Foreskin fibroblast (primary cell): ENCODE measurements at places on chromosomes 11 and 22.

DNA sequence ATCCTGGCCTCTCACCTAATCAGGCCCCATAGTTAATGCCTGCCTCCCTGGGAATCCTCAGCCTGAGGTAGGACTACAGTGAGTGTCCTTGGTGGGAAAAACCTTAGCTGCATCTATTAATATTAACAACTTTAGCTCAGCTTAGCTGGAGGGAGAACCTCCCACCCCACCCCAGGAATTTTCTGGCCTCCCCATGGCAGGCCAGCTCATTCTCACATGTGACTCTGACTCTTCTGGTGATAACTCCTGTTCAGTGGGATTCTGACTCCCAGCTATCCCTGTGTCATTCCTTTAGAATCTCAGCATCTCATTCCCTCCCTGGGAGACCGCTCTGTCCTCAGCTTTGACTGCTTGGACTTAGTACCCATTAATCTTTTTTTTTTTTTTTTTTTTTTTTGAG lies 14.5 kb downstream of the ART5 start:
- peak; percentile 72 for DNase-seq

GRCh38 chr22:49783036-49783746 lies 44.5 kb downstream of the BRD1 start:
- no peak for DNase-seq

DNA sequence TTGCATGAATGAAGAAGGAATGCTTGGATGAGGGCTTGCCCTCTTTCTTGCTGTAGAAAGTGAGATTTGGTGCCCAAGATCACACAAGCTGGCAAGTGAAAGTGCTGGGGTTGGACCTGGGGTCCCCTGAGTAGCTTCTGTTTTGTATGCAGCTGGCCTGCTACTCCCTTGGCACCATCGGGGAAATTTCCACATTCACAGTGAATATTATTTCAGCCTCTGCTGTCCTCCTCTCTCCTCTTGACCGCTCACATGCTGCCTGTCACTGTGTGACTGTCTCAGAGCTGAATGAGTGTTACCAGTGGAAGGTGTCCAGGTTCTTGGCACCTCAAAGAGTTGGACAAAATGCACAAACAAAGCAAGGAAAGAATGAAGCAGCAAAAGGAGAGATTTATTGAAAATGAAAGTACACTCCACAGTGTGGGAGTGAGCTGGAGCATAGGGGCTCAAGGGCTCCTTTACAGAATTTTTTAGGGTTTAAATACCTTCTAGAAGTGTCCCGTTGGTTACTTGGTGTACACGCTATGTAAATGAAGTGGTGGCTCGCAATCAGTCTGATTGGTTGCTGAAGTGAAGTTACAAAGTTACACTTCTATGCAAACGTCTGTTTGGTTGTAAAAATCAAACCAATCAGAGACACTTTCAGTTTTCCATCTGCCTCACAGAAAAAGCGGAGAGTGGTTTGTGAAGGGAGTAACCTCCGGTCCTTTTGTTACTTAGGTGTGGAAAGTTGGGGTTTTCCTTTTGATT lies 87.4 kb downstream of the DEPDC5 start:
- no peak for DNase-seq

DNA sequence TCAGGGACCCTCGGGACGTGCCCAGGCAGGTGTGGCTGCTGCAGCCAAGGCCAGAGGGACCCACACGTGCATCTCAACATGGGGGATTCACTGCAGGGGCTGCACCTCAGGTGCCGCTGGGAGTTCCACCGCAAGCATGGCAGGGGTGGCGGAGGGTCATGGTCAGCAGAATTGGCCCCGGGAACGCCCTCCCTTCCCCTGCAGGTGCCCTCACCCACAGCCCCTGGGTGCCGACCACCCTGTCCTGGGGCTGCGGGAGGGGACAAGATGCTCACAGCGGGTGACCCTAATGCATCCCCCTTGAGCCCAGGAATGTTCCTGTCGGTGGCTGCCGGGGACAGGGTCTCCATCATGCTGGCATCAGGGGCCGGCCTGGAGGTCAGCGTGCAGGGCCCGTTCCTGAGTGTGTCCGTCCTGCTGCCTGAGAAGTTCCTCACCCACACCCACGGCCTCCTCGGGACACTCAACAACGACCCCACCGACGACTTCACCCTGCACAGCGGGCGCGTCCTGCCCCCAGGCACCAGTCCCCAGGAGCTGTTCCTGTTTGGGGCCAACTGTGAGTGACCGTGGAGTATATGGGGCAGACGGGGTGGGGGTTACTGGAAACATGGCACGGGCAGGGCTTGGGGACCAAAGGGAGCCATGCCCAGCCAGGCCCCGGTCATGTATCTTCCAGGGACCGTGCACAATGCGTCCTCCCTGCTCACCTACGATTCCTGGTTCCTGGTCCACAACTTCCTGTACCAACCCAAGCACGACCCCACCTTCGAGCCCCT lies 5.8 kb downstream of the SUSD2 start:
- DNase-seq: no peak

- peak; percentile 79 for DNase-seq
Observed at GRCh38 chr11:2837096-2837601, 48.4 kb downstream of the CDKN1C start.

- no peak for DNase-seq
Observed at GRCh38 chr11:75810637-75811390, 4.2 kb upstream of the UVRAG start.

DNA sequence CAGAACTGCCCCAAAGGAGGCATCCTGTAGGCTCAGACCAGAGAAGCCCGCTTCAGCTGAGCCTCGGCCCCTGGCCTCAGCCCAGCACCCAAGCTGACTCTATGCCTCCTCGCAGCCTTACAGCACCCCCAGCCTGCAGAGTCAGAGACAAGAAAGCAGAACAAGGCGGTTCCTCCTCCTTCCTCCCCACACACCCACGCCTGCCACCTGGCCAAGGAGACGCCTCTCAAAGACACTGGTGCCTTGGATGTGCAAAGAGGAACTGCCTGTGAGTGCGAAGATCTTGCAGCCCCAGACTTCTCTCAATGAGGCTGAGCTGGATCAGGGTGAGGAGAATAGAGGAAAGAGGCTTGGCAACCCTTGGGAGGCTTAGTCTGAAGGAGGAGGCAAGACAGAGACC lies 60.2 kb downstream of the PDE2A start:
- no peak for DNase-seq

DNA sequence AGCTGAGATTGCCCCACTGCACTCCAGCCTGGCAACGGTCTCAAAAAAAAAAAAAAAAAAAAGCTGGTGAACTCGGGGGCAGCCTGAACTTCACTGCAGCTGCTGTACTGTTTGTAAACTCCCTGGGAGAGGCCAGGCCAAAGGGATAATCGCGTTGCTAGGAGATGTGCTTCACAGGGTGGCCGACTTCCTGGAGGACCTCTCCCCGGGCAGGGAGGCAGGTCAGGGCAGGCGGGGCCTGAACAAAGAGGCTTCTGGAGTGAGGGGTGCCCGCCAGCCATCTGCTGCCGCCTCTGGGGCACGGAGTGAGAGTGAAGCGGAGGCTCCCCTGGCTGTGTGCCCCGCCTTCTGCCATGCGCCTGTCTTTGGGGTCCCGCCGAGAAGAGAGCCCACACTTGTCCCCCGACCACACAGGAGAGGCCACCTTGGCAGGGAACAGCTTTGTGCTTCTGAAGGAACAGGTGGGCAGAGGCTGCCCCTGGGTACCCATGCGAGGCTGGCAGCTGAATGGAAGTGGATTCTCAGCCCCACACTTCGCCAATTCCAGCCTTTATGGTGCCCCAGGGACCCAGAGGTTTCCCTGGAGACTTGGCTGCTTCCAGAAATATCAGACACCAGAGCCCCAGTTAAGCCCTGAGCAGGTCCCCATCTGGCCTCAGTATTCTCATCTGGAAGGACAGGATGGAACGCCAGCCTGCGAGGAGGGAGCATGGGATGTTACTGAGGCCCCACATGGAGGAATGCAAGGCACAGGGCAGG lies 29.6 kb downstream of the TMEM184B start:
- DNase-seq: peak; percentile 64

DNA sequence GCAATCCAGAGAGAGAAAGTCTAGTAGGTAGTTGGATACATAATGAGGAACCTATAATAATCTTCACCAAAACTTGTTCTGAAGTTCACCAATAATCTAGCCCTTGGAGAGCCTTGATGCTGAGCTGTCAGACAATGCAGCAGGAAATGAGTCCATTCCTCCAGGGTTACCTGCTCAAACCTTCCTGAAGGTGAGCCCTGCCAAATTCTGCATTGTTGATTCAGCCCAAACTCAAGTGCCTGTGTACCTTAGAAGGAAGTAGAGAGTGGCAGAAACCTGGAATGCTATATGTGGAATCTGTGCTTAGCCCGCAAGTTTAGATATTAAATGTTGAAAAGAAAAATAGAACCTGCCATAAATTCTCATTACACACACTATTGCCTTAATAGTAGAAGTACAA lies 77.4 kb upstream of the SPON1 start:
- DNase-seq: no peak

GRCh38 chr11:9600644-9601036 lies 27.2 kb downstream of the WEE1 start:
- DNase-seq: no peak

DNA sequence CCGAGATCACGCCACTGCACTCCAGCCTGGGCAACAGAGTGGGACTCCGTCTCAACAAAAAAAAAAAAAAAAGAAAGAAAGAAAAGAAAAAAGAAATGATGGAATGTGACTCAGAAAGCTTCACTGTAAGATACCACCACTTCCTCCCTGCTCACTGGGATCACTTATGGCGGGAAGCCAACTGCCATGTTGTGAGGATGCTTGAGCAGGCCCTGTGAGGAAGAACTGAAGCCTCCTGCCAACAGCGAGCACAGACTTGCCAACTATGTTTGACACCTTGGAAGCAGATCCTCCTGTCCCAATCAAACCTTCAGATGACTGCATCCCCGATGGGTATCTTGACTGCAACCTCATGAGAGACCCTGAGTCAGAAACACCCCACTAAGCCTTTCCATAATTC lies 8.3 kb downstream of the SEC14L6 start:
- peak; percentile 35 for DNase-seq

DNA sequence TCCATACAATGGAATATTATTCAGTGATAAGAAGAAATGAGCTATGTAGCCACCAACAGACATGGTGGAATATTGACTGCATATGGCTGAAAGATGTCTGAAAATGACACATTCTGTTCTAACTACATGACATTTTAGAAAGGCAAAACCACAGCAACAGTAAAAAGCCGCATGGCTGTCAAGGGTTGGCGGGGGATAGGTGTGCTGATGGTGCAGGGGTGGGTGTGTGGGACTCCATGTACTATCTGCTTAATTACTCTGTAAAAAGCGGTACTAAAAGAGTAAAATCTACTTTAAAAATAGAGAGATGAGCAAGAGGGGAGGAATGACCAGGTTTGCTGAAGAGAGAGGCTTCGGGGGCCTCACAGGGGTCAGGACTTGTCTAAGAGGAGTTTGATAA lies 16.7 kb upstream of the YPEL1 start:
- DNase-seq: no peak

DNA sequence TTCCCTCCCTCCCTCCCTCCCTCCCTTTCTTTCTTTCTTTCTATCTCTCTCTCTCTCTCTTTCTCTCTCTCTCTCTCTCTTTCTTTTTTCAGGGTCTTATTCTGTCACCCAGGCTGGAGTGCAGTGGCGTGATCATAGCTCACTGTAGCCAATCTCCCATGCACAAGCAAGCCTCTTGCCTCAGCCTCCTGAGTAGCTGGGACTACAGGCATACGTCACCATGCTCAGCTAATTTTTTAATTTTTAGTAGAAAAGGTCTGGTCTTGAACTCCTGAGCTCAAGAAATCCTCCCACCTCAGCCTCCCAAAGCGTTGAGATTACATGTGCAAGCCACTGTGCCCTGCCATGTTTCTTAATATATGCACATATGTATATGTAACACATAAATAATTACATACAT lies 19.0 kb downstream of the TSKU start:
- DNase-seq: no peak

GRCh38 chr11:122656073-122656630 lies 630 bp downstream of the UBASH3B start:
- peak; percentile 88 for DNase-seq

- no peak for DNase-seq
Observed at GRCh38 chr22:44589831-44590230, 91.8 kb upstream of the RTL6 start.

DNA sequence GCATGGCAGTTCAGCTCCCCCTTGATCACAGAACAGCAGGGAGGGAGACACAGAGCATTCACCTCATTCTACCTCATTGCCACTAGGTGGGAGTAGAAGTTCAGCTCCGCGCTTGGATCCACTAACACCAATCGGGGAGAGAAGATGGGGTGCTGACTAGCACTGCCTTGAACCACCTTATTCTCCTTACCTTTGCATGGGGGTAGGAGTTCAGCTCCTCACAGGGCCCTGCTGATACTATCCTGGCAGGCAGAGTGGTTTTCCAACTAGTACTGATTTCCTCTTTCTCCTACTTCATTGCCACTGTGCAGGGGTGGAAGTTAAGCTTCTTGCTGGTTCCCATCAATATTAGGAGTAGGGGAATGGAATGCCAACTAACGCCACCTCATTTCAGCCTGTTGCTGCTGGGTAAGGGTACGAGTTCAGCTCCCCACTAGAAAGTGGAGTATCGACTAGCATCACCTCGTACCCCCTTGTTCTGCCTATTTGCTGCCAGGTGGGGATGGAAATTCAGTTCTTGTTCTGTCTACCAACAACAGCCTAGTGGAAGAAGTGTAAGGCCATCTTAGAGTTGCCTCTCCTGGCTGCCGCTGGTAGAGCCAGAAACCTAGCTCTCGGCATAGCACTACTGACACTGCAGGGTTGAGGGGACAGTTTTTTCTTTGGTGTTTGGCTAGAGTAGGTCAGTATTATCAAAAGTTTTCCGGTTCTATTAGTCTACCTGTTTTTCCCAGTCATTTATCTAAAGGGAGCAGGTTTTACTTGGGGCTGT lies 550.9 kb upstream of the CCDC90B start:
- DNase-seq: no peak

DNA sequence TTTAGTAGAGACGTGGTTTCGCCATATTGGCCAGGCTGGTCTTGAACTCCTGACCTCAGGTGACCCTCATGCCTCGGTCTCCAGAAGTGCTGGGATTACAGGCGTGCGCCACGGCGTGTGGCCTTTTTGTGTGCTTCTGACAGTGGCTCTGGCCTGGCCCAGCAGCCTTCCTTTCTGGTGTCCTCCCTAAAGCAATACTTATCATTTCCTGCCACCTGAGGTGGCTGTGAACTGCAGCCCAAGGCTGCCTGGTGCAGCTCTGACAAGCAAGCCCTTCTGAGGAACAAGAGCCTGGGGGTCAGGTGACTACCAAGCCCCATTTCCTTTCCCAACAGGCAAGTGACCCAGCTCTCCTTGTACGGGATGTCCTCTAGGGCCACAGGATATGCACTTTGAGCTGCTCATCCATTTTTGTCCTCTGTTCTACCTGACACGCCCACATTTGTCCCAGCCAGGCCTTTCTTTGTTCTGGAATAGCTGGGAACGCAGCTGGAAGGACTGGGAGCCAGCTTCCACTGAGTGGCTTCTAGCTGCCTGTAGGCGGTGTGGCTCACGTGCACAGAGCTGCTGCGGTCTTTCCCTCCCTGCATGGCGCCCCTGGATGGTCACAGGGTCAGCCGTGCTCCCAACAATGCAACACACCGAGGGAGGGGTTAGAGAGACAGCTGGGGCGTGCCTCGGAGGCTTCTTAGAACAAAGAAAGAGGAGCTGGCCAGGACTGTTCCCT lies 12.3 kb upstream of the BID start:
- DNase-seq: peak; percentile 40
